Substantia nigra (tissue), 51 donors: ENCODE measurements at places on chromosomes 5 and 9.

GRCh38 chr9:128415281-128415680 is 5.4 kb upstream of the CERCAM start:
- no peak for DNase-seq

DNA sequence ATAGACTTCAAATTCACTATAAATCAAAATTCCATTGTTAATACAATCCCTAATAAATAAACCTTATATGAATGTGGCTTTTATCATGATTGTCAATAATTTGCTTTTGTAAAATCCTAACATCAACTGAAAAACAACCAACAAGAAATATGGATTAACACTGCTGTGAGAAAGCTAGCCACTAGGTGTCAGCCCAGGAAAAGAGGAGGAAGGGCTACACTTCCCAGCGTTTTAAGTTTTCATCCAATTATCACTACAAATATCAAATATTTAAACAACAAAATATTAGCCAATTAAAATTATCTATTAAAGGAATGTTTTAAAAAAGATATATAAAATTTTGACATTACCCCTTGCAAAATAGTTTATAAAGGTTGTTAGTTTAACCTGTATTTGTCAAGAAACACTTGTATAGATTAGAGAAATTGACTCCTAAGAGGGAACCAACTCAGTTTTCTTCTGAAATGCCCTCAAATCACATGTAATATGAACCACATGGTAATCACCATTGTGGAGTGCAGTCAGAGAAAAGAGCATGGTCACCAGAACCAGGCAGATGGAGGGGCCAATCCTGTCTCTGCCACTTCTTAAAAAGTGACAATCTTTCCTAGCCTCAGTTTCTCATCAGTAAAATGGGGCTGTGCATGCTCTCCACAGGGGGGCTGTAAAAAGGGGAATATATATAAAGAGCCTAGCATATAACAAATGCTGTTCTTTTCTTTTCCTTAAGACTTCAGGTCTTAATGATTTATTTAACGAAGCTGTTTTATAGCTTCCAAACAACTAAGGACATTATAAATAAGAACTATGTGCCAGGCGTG is 188.2 kb downstream of the CRB2 start:
- no peak for DNase-seq

DNA sequence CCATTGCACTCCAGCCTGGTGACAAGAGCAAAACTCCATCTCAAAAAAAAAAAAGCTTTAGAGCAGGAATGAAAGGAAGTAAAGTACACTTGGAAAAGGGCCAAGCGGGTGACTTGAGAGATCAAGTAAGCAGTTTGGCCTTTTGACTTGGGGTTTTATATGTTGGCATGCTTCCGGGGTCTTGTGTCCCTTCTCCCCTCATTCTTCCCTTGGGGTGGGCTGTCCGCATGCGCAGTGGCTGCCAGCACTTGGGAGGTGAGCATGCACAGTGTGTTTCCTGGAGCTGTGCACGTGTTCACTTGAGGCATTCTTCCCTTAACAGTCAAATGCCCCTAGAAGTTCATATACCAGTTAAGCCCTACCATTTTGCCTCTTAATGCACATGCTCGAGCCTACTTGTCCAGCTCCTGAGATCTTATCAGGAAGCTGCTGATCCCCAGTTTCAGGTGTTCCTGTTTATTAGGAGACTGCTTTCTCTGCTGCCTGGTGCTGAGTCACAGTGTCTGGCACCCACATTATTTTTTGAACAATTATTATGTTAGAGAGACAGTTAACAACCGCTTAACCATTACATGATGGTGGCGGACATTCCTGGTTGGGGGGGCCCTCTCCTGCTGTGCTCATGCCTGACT is 32.6 kb upstream of the PRRC2B start:
- no peak for DNase-seq

DNA sequence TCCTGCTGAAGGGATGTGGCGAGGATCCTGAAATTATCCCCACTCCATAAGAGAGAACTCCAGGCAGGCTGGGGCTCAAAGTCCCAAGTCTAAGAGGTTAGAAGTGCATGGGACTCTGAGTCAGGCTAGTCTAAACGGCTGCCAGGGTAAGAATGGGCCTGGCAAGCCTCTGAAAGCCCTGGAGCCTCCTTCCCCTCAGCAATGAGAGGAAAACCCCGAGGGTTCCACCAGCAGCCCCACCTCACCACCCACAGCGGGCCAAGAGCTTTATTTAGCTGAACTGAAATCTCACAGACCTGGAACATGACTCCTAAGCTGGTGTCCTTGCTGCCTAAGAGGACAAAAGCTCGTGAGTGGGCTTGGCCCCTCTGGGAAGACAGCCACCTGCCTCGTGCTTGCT is 135.5 kb downstream of the SEC61B start:
- DNase-seq: peak; percentile 25

GRCh38 chr5:58334035-58334434 is 125.9 kb downstream of the PLK2 start:
- DNase-seq: no peak

DNA sequence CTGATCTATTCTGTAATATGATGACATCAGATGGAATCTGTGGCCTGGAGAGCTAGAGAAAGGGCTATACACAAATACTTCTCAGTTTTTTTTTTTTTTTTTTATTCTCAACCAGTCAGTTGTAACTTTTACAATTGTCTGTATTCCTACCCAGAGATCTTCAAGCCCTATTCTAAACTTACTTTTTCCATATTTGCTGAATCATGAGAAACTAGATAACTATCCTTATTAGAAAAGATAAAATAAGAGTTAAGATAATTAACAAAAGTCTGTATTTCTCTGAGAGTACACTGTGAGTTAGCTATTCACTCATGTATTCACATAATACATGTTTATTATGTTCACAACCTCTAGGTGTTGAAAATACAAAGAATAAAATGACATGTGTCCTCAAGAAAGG is 1575.9 kb downstream of the EFNA5 start:
- no peak for DNase-seq

DNA sequence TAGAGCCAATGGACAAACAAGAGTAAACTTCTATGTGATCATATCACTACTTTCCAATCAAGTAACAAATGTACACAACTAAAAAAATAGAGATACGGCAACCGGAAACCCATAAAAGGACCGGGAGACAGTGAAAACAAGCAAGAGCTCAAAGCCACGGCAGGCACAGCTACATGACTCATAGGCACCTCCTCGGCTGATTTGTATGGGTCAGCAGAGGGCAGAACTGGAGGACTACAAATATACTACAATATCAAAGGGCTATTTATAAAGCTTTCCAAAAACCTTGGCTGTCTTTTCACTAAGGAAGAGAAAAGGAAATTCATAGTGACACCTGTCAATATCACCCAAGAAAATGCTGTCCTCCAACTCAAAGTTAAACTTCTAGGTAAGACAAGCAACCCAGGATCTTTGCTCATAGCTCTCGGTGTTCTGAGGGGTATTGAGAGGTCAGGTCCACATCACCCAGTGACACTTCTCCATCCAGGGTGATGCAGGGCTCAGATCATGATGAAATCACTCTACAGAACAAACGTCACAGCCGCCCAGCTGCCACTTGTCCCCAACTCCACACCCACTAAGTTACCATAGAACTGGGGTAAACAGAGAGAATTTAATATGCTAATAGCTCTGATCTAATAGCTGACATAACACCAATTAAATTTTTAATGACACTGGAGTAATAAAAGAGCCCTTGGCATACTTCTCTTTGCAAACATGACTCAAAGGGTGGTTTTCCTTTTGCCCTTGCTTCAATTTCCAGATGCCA is 41.3 kb downstream of the PFDN1 start:
- no peak for DNase-seq

DNA sequence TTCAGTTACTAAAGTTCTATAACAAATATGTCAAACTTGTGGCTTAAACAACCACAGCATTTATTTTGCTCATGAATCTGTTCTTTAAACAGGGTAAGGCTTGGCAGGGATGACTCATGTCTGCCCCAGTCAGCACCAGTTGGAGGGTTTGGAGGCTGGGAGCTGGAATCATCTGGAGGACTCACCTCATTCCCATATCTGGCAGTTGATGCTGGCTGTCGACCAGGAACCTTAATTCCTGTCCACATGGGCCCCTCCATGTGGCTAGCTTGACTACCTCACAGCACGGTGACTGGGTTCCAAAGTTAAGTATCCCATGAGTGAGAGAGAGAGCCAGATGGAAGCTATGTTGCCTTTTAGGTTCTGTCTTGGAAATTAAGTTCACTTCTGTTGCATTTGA is 13.8 kb upstream of the CCL28 start:
- no peak for DNase-seq

DNA sequence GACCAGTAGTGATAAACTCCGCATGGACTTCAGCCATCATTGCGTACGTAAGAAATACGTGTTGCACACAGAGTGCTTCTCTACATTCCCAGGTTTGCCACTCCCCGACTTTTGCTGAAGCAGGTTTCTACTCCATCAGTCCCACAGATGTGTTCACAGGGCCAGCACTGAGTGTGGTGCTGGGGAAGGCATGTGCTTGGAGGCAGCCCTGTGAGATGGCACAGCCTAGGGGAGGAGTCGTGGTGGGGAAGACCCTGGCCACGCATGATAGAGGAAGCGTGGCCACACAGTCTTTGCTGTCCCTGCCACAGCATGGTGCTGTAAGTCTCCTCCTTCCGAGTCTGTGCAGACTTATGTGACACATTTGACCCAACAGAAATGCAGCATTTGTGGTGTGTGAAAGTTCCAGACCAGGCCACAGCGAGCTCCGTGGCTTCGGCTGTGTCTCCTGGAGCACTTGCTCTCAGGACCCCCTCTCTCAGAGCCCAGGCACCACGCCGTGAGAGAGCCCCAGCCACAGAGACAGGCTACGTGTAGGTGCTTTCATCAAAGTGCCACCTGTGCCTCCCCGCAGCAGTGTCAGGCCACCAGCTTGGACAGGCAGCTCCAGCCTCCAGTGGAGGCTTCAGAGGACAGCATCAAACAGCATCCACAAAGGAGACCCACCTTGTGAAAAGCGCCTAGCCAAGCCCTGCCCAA is 197.8 kb downstream of the AUH start:
- no peak for DNase-seq

GRCh38 chr5:60992871-60993270 is 47.9 kb downstream of the NDUFAF2 start:
- no peak for DNase-seq
